ENCODE measurements at places on chromosomes 3 and 15.

- DNase-seq = no peak
These were observed 28.6 kb upstream of the ZSCAN2 start for GRCh38 chr15:84572231-84572630.

DNA sequence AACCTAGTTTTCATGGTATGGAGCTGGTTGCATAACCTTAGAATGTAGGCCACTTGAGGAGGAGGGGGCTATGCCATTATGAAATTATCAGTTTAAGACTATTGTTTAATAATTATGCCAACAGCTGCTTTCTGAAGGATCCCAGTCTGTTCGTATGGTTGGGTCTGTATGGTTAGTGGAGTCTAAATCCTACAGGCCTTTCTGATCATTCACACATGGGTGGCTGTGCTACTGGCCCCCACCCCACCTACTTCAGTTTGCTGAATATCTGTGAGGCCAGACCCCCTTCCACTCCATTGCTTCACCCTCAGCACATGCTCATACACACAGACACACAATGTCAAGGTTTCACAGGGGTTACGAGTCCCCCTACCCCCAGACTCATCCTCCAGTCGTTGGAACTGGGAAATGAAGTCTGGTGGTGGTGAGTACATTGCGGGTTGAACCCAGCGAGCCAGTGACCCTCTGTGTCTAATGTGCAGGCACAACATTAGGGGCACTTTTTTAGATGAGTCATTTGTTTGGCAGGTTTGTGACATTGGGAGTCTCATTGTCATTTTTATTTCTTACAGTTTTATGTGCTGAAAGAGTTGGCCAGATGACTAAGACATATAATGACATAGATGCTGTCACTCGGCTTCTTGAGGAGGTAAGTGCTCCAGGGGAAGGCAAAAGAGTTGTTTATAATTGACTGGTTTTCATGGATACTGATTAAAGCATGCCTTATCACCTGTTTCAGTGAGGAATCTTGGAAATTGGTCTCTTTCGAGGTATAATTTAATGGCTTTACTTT is 85.3 kb downstream of the TRAK1 start:
- DNase-seq = no peak

- no peak for DNase-seq
These were observed 34.0 kb downstream of the WWTR1 start for GRCh38 chr3:149623824-149624223.

- DNase-seq = no peak
These were observed 157.7 kb upstream of the FAM3D start for GRCh38 chr3:58824285-58824684.

- DNase-seq = no peak
These were observed 62.4 kb upstream of the NPHP3 start for GRCh38 chr3:132784502-132785025.

- no peak for DNase-seq
These were observed 514 bp upstream of the PPP4R2 start for GRCh38 chr3:72996121-72996472.

GRCh38 chr15:69914960-69915359 is 182.8 kb downstream of the TLE3 start:
- no peak for DNase-seq

DNA sequence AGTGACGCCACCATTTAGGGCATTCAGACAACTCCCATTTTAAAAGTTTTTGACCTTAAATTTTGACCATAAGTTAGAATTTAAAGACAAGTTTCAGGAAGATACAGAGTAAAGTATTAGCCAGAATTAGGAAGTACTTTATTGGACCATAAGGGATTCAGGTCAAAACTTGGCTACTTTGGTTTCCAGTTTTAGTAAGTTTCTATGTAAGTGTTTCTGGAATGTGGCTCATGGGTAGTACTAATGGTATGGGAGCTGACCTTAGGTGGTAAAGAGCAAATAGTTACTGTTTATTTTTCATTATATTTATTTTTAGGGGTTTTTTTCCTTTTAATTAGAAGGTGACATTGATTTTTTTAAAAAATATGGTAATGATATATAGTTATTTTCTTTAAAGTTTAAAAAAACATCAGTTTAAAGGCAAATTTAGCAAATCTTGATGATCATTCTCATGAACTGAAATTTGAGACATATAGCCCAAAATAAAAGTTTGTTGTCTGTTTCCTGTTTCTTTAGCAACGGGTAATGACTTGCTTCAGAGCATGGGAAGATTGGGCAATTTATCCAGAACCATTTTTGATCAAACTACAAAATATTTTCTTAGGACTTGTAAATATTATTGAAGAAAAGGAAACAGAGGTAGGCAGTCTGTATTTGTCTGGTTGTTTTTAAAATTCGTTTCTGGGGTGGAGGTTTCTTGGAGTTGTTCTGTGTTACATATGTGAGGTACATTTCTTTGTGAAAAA is 34.3 kb downstream of the U2SURP start:
- DNase-seq = no peak

GRCh38 chr3:41907330-41908073 is 54.4 kb downstream of the ULK4 start:
- DNase-seq = no peak

DNA sequence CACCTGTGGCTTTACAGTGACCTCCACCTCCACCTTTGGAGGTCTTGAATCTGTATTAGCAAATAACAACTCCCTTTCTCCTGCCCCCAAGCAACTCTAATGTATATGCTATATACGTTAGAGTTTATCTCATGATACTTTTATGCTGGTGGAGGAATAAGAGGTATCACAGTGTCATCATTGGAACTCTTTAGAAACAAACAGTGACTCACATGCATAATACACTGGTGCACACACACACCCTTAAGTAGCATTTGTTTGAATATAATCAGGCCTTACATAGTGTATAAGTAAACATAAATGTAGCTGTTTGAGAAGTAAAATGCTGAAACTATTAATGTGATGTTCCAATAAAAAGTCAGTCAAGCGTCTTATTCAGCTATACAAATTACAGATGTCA is 280.2 kb upstream of the C2CD4B start:
- no peak for DNase-seq

- no peak for DNase-seq
These were observed 89.6 kb upstream of the MYZAP start for GRCh38 chr15:57502116-57502515.

GRCh38 chr15:93232845-93233244 is 143.8 kb upstream of the RGMA start:
- no peak for DNase-seq

GRCh38 chr3:152825566-152825965 is 9.4 kb upstream of the P2RY1 start:
- DNase-seq = no peak

Data from stimulated activated CD8-positive, alpha-beta memory T cell treated with anti-CD3 and anti-CD28 coated beads, Interleukin-12 subunit alpha, Interleukin-12 subunit beta, amount 100 ng/mL, for 1 hour (primary cell).